Activated effector memory CD4-positive, alpha-beta T cell treated with Interleukin-2 at 50 U/mL for 16 hours (primary cell): ENCODE measurements at places on chromosomes 5 and 9.

DNA sequence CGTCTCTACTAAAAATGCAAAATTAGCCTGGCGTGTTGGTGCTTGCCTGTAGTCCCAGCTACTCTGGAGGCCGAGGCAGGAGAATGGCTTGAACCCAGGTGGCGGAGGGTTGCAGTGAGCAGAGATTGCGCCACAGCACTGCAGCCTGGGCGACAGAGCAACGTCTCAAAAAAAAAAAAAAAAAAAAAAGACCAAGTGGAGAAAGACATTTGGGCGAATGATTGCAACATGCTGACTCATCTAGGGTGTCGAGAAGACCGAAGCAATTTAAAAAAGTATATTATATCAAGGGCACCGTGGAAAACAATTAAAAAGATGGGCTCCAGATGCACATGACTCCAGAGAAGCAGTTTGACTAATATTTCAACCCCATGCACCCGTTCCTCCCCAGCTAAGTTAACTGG, 9.2 kb downstream of the KLF4 start:
- DNase-seq = no peak

DNA sequence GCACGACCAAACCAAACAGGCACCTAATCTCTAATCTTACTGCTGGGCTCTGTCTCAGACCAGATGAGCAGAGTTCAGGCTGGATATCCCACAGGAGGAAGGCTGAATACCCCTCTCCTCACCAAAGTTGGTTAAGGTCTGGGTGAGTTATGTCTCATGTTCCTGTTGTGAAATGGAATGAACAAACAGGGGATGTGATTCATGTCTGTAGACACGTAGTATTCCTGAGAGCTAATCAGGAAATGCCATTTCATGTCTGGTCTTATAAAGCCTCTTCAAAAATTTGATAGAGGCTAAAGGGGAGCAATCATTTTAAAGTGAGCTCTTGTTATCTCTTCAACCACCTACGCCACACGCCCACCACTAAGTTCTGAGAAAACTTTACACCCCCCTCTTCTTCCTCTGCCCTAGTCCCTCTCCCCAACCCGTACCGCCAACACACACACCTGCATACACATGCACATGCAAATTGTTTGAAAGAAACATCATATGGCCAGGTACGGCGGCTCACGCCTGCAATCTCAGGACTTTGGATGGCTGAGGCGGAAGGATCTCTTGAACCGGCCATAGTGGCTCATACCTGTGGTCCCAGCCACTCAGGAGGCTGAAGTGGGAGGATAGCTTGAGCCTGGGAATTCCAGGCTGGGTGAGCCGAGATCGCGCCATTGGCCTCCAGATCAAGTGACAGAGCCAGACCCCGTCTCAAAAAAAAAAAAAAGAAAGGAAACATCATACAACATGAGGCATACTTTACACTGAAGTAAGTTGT, 69.8 kb upstream of the RAI14 start:
- DNase-seq = no peak

DNA sequence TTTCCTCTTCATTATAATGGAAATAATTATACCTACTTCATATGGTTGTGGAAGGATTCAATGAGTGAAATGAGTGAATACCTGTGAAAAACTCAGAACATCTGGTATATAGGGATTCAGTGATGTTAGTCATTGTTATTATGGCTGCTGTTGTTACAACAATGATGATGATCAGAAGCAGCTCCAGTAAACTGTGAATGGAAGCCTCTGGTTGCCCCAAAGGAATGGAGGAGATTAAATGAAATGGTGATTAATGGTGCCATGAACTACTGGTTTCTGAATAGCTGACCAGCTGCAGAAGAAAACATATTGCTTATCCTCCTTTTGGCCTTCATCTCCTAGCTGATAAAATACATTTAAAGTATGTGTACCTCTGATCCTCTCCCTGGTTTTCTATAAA, 372.0 kb downstream of the ARHGEF28 start:
- no peak for DNase-seq

DNA sequence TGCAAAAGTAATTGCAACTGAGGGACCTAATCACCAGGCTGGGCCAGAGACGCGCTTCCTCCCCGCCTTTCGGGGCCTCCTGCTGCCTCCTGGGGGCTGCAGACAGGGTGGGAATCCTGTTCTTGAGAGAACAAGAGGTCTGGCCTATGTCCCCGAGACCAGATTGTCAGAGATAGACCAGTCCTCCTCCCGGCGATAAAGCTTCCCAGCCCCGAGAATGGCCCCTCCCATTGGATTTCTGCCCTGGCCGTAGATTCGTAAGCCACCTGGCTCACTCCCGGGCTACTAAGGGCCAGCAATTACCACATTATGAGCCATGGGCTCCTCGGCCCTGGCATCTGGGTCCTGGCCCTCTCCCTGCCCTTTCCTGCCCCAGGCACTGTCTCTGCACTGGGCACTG, 70.4 kb downstream of the HRH2 start:
- no peak for DNase-seq

DNA sequence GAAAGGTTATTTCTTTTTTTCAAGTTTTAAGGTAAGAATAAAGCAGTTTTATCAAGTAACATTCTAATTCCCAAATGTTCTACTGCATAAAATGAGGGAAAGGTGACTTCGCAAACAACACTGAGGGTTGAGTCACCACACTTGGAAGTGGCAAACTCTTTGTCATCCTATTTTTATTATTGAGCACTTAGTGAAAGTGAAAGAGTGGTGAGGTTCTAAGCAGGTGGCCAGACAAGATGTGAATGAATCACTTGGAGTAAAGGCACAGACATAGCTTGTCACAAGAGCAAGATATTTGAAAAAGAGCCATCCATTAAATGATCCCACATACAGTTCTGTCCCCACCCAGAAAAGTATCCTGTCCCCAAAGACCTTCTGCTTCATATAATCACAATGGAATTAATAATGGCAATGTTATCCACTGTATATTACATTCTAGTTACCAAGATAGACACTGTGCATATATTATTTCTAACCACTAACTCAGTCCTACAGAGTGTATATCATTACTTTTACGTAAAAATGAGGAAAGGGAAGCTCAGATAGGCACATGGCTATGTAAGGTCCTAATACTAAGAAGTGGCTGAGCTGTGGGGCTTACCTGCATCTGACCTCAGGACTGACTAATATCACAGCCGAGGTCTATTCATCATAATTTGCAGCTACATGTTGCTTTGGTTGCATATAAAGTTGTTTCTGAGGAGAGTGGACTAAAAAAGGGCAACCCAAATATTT, 730.4 kb upstream of the MEF2C start:
- DNase-seq = no peak

GRCh38 chr5:179900711-179901110, 7.0 kb downstream of the TBC1D9B start:
- DNase-seq = no peak
